ENCODE measurements at places on chromosomes 1 and 21.
A peak's percentile ranks its signal among the peaks of the same experiment; 100 is the strongest.

GRCh38 chr1:89363196-89363595 is 663 bp upstream of the GBP6 start:
- no peak for DNase-seq

DNA sequence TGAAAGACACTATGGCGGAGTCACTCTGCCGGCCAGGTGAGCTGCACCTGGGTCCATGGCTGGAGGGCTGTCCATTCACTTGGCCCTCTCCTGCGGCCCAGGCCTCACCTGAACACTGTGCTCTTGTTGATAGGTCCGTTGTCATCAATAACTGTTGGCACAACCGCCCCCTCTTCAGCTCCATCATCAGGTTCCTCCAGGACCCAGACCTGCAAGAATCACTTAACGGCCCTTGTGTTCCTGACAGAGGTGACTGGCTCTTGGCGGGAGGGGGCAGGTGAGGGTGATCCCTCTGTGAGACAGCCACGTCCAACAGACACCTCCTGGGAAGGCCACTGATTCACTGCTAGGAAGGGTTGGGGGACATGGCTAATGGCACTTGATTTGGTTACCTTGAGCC is 54.9 kb downstream of the INAVA start:
- DNase-seq: no peak

GRCh38 chr21:41369920-41370839 is 8.4 kb downstream of the MX2 start:
- peak; percentile 45 for DNase-seq

DNA sequence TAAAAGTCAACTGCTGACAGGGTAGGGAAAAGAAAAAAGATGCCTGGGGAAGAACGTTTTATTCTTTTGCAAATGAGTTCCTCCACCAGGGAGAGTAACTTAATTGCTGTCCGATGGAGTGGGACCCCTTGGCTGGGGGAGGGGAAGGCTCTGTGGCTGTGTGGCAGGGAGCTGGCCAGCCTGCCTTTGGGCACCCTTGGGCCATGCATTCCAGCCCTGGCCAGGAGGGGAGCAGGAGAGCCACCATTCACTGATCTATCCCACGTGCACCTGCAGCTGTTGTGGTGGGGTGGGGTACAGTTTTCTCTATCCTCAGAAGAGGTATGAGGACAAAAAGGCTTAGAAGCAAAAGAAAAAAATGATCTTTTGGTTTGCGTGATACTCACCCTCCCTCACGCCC is 116.9 kb downstream of the KCNK1 start:
- DNase-seq: no peak

DNA sequence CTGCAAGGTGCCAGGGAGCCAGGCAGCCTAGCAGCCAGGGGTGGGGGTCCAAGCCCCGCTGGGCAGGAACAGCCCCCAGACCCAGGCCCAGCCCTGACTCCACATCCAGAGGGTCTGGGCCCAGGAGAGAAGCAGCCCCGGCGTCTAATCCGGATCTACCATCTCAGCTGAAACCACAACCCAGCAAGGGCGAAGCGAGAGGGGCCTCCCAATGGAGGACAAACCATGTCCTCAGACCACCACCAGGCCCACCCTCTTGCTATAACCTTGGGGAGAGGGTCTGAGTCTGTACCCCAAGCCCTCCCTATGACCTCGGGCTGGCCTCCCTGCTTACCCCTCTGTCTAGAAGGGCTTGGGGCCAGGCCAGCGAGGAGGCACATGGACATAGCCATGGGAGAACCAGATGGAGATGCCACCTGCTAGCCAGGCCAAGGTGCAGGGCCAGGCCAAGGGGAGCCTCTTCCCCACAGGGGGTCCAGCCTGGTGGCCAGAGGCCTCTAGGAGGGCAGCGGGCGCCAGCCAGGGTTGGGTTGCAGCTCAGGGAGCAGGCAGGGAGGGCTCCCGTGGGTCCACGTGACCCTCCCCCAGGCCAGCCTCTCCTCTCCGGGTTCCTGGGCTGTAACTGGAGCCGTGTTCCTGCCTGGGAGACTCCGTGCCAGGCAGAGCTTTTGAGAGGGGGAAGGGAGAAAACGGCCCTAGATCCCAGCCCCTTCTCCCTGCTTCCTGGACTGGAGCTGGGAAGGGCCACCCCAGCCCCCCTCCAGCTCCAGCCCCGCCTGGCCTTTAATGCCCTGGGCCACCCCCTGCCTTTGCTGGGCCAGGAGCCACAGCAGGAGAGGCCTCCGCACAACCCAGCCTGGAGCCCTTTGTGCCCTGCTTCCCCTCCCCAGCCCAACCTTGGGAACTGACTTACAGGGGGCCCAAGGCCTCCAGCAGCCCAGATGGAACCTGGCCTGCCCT is 2.5 kb downstream of the WNT9A start:
- DNase-seq: peak; percentile 14

DNA sequence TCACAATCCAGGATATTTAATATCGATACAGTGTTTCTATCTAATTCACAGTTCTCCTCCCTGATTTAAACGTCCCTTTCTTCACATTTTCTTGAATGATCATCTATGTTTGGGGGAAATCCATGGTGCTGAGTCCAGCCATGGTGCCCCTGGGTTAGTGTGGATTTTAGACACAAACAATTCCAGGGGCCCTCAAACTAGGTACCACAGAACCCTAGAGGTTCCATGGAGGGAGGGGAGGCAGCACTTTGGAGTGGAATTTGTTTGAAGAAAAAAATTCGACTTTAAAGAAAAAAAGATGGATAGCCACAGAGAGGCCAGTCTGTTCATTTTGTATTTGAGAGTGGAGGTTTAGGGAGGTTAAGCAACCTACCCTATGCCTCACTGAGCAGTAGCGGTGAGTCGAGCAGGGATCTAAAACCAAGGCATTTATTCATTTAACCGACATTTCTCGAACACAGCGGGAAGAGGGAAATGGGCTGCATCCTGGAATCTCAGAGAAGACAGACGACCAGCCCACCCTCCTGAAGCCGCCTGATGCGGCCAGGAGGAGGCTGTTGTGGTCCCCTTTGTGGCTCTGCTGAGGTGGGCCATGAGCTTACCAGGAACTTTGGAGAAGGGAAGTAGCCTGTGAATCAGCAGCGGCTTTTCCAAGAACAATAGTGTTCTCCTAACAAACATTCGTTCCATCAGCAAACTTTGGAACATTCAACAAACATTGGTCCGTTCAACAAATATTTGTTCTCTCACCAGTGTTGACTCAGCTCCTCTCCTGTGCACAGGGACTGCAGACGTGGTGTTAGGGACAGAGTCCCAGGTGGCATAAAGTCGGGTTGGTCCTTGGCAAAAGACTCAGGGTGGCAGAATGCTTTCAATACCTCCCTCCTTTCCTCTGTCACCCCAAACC is 103.5 kb upstream of the ZBTB40 start:
- no peak for DNase-seq

- no peak for DNase-seq
Measured at GRCh38 chr1:20928146-20928545, 141.0 kb upstream of the HP1BP3 start.

- no peak for DNase-seq
Measured at GRCh38 chr1:160636076-160636475, 10.8 kb downstream of the SLAMF1 start.

DNA sequence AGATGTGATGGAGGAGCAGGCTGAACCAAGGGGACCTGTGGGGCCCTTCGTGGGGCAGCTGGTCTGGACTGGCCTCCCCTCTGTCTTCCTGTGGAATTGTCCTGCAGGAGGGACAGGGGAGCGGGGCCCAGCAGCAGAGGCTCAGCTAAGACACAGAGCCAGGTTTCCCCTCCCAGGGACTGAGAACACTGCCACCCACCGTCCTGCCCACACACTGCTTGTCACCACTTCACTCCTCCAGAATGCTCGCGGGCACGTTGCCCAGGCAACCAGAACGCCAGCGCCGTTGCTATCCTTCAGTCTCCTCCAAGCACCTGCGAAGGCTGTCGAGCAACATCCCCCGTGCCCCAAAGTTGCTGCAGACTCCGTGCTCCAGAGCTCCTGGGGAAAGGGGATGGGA is 46.4 kb downstream of the AJAP1 start:
- no peak for DNase-seq

DNA sequence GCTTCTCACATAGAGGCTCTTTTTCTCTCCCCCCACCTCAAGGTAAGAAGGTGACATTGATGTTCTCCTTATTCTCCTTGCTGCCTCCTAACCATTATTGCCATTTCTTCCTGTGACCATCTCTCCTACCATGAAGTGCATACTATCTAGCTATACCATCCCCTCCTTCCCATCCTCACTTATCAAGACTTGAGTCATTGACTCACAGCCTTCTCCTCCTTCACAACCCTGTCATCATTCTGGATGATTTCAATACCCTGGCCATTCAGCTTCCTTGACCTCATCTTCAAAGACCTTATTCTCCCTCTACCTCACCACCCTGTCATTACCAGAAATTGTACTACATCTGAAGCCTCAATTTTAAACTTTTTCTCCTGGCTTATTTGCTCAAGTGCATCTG is 10.9 kb upstream of the HIPK1 start:
- DNase-seq: no peak

GRCh38 chr1:46449223-46450159 is 40.1 kb upstream of the DMBX1 start:
- DNase-seq: no peak

GRCh38 chr1:173303984-173304383 is 96.9 kb upstream of the TNFSF4 start:
- DNase-seq: no peak

DNA sequence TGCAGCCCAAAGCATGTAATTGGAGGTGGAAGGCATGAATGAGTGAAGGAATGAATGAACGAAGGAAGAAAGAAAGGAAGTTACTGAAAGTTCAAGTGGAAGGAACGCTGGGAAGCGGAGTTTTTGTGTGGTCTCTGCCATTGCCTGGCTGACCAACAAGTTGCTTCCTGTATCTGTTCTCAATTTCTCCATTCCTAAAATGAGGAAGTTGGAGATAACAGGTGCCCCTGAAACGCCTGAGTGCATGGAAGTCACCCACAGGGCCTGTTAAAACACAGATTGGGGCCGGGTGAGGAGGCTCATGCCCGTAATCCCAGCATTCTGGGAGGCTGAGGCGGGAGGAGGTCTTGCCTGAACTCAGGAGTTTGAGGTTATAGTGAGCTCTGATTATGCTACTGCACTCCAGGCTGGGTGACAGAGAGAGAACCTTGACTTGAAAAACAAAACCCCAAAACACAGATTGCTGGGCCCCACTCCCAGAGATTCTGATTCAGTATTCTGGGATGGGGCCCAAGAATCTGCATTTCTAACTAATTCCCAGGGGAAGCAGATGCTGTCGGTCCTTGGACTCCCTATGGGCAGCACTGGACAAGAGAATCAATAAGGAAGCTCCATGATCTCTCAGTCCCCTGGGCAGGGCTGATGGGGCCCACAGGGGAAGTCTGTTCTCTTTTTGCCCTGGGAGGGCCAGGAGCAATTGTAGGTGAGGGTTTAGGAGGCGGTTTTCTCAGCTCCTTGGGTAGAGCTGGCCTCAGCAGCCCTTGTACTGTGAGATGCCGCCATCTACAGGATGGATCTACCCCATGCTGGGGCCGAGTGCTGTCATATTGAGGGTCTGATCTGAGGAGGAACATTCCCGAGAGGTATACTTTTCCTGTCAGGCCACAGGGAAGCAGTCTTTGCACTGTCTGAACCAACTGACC is 3.3 kb upstream of the CNR2 start:
- DNase-seq: peak; percentile 70

- DNase-seq: no peak
Measured at GRCh38 chr1:37519613-37520012, 5.0 kb upstream of the MEAF6 start.

DNA sequence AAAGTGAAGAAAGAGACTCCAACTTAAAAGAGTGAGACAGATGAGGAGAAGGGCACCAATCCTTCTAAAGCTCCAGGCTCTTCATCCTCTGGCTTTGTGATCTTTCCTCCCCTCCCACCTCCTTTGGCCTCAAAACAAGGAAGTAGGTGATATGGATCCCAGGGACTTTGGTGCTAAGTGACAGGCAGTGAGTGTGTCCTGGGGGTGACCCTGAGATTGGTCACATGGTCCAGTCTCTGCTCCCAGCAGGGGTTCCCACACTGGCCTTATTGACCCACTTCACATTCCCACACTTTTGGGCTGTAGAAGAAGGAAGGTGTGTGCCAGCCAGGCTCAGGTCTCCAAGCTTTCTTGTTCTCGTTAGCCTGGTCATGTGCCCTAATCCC is 401.2 kb upstream of the PROX1 start:
- no peak for DNase-seq

DNA sequence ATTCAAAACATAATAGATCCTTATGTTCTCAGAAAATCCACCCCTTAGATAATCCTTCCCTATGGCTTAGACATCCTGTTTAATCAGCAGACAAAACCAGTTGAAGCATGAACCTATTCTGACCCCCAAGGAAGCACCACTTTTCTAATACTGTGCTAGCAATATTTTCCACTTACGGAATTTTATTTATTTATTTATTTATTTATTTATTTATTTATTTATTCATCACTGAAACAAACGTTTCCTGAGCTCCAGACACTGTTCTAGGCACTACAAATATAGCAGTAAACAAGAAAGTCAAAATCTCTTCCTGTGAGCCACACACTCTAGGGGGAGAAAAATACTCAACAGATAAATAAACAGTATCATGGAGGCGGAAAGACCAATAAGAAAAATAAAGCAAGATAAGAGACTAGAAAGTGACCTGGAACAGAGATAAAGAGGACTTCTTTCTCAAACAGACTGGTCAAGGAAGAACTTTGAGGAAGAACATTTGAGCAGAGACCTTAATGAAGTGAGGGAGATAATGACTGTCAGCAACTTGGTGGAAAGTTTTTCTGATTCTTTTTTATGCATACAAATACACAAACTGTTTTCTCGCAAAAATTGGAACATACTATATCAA is 145.5 kb upstream of the POGK start:
- no peak for DNase-seq

- DNase-seq: no peak
Measured at GRCh38 chr1:209583408-209583807, at the start of gene CAMK1G. Gene CAMK1G, plus strand, starts transcription at chr1:209583714. Its CDS starts 11,270 bp downstream, at chr1:209594984.

- no peak for DNase-seq
Measured at GRCh38 chr1:41021526-41022308, at the start of gene SLFNL1. Gene SLFNL1, minus strand, starts transcription at chr1:41021725. Its CDS starts 1,065 bp downstream, at chr1:41020660.

DNA sequence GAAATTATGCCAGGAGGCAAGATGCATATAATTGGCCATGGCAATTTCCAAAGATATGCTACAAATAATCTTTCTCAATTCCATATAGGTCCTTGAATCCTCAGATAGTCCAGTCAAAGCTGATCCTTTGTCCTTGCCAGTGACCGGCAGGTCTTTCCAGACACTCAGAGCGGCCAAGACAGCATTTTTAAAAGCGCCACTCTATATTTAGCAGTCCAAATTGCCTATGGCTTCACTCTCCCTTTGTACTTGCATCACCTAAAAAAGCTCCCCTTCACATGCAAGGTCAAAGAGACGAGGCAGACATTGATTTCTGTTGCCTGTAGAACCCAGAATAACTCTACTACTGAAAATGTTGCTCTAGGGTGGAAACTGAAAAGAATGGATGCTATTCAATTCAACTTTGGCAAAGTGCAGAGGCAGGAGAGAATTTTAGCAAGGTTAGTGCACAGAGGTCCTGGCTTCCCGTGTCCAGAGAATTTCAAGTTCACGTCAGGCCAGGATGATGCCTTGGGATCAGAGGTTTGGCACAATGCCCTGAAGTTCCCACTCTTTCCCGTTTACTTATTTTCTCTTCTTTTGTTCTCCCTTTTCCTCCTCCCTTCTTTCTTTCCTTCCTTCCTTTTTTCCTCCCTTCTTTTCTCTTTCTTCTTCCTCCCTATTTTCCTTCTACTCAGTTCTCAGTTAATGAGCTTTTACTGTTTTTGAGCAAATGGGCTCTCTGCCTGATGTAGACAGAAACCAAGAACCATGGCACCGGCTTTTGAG is 108.5 kb downstream of the KCNK1 start:
- no peak for DNase-seq

GRCh38 chr1:59266927-59267293 is 30.0 kb upstream of the FGGY start:
- DNase-seq: no peak

GRCh38 chr1:221141606-221142285 is 262.5 kb downstream of the HLX start:
- no peak for DNase-seq

- DNase-seq: no peak
Measured at GRCh38 chr21:44946254-44947041, 6.6 kb downstream of the SLX9 start.

Data from activated T-cell treated with anti-CD3 and anti-CD28 coated beads, Interleukin-2, amount 50 U/mL, for 48 hours (primary cell).